ENCODE measurements at places on chromosomes 5 and 9. TPM values are rescaled to one million over a fixed set of nuclear protein-coding genes. Genes with fewer than 3 reads are reported as not detected.
A peak's percentile ranks its signal among the peaks of the same experiment; 100 is the strongest.

DNA sequence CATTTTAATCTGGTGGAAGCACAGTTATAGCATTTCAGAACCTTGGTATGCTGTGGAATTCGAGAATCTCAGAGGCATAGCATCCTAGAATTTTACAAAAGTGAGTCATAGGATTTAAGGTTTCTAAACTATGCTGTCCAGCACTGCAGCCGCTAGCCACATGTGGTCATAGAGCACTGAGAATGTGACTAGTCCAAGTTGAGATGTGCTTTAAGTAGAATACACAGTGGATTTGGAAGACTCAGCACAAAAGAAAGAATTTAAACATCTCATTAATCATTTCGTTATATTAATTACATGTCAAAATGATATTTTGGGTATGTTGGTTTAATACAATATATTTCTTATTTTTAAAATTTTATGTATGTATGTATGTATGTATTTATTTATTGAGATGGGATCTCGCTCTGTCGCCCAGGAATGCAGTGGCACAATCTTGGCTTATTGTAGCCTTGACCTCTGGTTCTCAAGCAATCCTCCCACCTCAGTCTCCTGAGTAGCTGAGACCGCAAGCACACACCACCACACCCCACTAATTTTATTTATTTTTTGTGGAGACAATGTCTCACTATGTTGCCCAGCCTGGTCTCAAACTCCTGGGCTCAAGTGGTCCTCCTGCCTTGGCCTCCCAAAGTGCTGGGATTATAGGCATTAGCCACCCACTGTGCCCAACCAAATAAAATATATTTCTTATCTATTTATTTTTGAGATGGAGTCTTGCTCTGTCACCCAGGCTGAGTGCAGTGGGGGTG is 20.4 kb upstream of the RPS14 start:
- DNase-seq = no peak

DNA sequence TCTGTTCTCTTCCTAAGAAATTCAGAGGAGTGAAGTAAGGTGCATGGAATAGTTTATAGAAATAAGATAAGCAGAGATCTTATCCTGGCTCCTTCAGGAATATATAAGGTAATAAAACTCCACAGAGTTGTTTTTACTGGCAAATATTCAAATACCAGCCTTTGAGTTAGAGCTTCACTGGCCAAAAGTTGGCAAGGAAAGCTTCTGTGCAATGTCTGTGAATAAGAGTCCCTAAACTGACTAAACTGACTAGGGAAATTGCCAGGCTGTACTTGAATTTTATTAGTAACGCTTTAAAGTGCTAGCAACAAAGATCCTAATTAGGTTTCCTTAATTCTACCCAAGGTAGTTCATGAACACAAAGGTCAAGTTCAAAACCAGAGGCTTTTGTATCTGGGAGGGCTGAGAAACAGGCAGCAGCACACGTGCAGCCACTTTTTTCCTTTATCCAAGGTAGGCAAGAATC is 131.1 kb upstream of the MPDZ start:
- DNase-seq = no peak

BARHL1 gene
- not detected for total RNA-seq

DYNC2I2 gene
- 15.3 TPM for total RNA-seq

- DNase-seq = no peak
Observed at GRCh38 chr9:38089387-38090165, 20.5 kb upstream of the SHB start.

GRCh38 chr5:87899721-87900131 is 368.9 kb downstream of the TMEM161B start:
- DNase-seq = no peak

GRCh38 chr9:36665921-36666431 is 93.3 kb downstream of the MELK start:
- DNase-seq = no peak

NOXA1 gene
- 4.1 TPM for total RNA-seq

GRCh38 chr5:1749346-1750124 is 50.1 kb downstream of the MRPL36 start:
- DNase-seq = peak; percentile 60

GRCh38 chr5:134086943-134087305 is 27.6 kb upstream of the TCF7 start:
- DNase-seq = no peak

DNA sequence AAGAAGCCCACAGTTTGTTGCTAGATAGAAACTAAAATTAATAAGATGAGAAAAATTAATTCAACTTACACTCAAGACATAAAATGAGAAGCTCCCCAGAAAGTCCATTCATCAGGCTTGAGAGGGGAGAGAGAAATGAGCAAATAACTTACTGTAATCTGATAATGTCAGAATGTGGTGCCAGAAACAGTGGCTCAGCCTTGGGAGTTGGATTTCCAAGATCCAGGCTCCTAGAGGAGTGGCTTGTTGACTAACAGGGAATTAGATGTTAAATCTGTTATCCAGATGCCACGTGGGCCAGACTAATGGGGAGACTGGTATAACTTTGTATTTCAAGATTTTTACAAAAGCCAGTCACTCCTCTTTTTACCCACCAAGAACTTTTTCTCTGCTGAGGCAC is 458.2 kb downstream of the GADD45G start:
- DNase-seq = no peak

HEMGN gene
- not detected for total RNA-seq

DNA sequence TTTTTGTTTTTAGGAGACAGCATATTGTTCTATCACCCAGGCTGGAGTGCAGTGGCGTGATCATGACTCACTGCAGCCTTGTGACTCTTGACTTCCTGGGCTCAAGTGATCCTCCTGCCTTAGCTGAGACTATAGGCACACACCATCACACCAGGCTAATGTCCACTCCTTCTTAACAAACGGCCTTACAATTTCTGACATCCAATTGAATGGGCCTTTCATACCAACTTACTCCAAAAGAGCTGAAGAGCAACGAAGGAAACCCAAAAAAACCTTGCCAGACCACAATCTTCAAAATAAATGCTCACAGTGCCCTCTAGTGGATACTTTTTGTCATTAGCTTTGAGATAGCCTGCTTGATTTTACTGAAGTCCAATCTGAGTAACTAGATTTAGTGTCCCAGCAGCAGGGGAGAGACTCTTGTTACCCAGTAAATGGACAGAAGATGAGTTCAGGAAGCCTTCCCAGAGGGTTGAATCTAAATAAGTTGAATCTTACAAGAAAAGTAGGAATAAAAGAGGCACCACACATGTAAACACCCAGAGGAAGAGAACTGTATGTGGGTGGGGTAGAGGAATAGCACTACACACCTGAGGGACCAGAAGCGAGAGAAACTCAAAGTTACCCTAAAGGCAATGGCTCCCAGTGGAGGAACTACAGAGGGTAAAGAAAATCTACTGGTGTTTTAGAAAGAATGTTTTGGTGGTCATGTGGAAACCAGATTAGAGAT is 9.3 kb downstream of the ZNF622 start:
- peak; percentile 60 for DNase-seq

GEMIN5 gene
- total RNA-seq = 12.0 TPM

Measured in aorta (tissue), 5 donors.